ENCODE measurements at places on chromosomes 7 and 10.

DNA sequence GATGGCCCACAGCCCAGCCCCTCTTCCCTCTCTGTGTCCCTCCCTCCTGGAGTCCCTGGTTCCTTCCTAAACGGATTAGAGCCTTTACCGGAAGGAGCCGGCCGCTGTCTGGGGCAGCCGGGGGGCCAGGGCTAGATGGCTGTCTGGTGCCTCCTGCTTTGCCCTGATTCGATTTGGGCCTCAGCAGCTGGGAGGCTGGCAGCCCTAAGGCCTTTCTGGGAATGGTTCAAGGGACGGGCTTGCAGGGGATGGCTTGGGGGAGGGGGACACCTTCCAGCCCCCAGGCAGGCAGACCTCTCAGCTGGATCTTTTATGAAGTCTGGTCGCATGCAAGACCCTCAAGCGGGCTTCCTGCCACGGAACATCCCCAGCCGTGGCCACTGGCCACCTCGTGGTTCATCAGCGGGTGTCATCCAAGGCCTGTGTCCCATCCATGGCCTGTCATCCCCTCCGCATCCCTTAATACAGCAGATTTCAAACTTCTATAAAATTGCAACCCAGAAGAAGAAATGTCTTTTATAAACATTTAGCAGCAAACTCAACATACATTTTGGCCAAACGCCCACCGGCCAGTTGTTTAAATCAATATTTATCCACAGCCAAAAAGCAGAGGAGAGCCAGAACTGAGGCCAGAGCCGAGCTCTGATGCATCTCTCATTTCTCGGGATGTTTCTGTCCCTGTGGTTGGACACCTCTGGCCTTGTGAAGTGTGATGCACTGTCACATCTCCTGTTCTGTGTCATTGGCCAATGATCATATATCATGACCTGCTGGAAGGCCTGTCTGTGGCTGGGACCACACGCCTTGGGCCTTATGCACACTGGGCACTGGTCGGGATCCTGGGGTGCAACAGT is 52.0 kb downstream of the GTF2IRD1 start:
- no peak for DNase-seq

DNA sequence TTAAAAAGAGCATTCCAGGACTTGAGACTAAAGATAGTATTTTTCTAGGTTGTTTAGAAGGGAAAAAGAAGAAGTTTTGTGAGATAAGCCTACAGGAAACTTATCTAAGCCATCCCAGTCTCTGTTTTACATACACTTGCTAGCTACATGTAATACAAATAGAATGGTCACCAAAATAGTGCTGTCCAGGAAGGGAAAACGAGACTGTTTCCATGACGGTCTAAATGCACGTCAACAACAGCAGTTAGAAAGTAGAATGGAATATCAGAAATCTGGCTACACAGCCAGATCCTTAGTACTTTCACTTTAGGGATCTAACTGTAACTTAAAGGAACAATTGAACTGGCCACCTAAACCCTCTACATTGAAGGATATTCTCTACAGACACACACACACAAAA is 117.6 kb downstream of the TSPAN12 start:
- no peak for DNase-seq

DNA sequence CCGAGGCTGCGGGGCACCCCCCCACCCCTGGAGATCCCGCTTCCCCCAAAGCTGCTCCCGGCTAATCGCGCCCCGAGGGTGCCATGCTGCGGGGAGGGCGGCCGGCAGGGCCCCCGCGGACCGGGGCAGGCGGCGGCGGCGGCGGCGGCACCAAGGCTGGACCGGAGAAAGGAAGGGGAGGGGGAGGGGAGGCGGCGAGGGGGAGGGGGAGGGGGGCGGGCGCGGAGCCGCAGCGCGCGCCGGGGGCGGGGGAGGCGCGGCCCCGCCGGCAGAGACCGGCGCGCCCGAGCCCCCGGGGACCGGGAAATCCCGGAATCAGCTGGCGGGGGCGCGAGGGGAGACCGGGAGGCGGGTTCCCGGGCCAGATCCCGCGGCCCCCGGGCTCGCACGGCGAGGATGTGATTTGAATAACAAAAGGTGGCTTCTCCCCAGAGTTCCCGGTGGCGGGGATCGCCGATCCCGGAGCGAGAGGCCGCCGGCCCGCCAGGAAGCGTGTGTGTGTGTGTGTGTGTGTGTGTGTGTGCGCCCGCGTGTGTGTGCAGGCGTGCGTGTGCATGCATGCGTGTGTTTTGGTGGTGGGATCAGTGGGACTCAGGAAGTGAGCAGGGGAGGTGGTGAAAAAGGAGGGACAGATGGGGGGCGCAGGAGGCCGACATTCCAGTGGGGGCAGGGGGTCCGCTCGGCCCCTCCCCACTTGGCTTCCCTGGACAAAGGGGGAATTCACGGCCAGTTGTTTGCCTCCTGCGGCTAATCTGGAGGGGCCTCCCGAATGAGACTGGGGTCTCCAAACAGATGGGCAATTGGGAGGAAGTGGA is 99.5 kb downstream of the HIP1 start:
- no peak for DNase-seq

- no peak for DNase-seq
Measured at GRCh38 chr7:108181073-108181985, 51.2 kb upstream of the LAMB4 start.

- no peak for DNase-seq
Measured at GRCh38 chr7:101764221-101764620, 53.2 kb upstream of the CUX1 start.
